ENCODE measurements at places on chromosomes 2 and 18.

GRCh38 chr2:2940702-2941101 is 436.9 kb downstream of the EIPR1 start:
- no peak for DNase-seq

DNA sequence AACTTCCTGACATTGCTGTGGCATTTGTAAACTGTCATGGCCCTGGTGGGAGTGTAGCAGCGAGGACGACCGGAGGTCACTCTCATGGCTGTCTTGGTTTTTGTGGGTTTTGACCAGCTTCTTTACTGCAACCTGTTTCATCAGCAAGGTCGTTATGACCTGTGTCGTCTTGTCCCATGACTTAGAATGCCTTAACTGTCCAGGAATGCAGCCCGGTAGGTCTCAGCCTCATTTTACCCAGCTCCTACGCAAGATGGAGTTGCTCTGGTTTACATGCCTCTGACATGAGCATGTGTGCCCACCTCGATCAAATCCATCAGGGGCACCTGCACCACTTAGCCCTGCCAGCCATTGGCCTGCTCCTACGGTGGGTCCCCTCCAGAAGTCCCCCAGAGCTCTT is 32.9 kb upstream of the SLC66A3 start:
- no peak for DNase-seq

- DNase-seq = no peak
Measured at GRCh38 chr2:54024576-54024975, 53.8 kb upstream of the PSME4 start.

- DNase-seq = no peak
Measured at GRCh38 chr2:18214936-18215335, 336.5 kb downstream of the KCNS3 start.

DNA sequence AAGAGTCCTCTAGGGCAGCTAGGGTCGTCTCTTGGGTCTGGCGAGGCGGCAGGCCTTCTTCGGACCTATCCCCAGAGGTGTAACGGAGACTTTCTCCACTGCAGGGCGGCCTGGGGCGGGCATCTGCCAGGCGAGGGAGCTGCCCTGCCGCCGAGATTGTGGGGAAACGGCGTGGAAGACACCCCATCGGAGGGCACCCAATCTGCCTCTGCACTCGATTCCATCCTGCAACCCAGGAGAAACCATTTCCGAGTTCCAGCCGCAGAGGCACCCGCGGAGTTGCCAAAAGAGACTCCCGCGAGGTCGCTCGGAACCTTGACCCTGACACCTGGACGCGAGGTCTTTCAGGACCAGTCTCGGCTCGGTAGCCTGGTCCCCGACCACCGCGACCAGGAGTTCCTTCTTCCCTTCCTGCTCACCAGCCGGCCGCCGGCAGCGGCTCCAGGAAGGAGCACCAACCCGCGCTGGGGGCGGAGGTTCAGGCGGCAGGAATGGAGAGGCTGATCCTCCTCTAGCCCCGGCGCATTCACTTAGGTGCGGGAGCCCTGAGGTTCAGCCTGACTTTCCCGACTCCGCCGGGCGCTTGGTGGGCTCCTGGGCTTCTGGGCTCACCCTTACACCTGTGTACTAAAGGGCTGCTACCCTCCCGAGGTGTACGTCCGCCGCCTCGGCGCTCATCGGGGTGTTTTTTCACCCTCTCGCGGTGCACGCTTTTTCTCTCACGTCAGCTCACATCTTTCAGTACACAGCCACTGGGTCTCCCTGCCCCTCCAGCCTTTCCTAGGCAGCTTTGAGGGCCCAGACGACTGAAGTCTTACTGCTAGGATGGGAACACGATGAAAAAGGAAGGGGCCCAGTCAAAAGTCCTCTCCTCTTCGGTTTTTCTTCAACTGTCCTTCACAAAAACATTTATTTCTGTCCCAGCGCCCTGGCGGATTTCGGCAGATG is 8.1 kb downstream of the SIX2 start:
- DNase-seq = no peak

DNA sequence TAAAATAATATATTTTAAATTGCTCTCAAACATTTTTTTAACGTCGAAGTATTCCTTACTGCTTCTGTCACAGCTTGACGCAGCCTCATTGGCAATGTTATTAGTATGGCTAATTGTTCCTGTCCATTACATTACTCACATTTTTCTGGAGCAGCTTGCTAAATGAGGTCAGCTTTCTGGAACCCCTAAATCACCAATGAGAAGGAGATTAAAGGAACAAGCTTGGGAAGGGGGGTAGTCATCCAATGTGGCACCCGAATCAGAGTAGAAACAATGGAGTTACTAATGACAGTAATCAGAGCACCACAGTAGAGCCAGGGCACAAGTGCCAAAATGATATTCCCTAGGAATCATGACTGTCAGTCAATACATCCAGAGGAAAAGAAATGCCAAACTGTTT is 5.1 kb downstream of the NEUROD1 start:
- no peak for DNase-seq

DNA sequence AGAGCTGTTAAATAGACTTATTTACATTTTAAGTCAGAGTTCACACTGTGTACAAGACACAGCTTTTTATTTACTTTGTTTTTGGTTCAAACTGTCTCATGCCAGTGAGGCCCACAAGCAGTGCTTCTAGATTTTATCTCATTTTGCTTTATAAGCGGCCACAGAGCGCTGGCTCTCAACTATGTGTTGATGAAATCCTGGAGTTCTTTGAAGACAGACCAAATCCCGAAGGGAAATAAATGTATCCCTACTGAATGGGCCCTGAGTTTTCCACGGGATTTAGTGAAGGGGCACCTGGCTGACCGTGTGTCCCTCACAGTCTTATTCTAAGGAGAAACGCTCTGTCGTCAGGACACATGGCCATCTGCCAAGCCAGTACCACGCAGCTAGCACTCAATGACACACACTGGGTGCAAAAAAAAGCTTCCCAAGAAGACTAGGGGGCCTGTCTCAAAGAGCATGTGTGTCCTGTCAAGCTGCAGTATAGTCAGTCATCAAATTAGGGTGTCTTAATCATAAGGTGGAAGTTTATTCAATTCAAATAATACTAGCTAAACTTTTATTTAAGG is 23.4 kb downstream of the LYPD1 start:
- DNase-seq = no peak

- DNase-seq = peak; percentile 55
Measured at GRCh38 chr2:111694700-111695101, 189.3 kb downstream of the ANAPC1 start.

- DNase-seq = peak; percentile 49
Measured at GRCh38 chr2:189144700-189145211, 34.8 kb downstream of the COL5A2 start.

DNA sequence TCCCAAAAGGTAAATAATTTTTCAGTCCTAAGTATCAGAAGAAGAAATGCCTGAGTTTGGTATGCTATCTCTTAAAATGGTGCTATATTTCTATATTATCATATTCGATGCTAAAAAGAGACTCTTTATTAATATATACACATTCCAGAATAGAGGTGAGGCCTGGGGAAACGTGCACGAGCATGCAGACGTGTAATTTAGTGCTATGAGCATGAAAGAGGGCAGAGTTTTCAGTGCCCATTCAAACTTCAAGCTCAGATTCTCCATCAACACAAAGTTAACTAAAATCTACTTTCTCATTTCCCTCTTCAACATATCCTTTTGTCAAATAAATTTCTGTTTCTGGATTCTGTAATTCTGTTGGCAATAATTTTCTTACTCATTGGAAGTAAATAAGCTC is 5.7 kb upstream of the COBLL1 start:
- no peak for DNase-seq

DNA sequence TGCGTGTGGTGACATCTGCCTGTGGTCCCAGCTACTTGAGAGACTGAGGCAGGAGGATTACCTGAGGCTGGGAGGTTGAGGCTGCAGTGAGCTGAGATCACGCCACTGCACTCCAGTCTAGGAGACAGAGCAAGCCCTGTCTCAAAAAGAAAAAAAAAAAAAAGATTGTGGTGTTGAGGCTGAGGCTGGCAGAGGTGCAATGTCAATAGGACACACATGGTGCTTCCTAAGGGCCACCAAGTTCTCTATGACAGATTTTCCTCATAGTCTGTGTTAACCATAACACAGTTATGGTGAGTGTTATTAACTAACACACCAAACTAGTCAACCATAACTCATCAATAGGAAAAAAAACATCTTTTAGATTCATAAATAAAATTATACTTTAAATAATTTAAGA is 494.4 kb downstream of the TMX3 start:
- no peak for DNase-seq

DNA sequence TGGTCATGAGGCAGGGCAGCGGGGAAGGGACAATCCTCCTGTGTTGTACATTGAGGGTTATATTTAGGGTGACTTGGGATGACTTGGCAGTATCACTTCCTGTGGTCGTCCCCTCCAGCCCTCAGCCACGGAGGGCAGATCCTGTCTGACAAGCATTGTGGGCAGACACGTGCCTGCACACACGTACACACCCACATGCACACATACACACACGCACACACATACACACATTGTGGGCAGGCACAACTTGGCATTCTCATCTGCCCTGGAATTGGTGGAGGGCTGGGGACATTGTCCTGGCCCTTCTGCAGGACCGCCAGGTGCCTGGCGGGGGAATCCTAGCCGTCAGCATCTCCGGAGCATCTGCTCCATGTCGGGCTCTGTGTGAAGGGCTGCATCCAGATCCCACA is 47.6 kb downstream of the ODC1 start:
- peak; percentile 54 for DNase-seq

- no peak for DNase-seq
Measured at GRCh38 chr2:105804266-105804665, 59.6 kb downstream of the NCK2 start.

- DNase-seq = no peak
Measured at GRCh38 chr18:49590608-49591007, 28.8 kb downstream of the LIPG start.

- peak; percentile 34 for DNase-seq
Measured at GRCh38 chr2:62785810-62786597, 80.5 kb downstream of the EHBP1 start.

- no peak for DNase-seq
Measured at GRCh38 chr18:22710673-22711191, 222.4 kb upstream of the RBBP8 start.

GRCh38 chr2:58449286-58450010 is 208.3 kb upstream of the FANCL start:
- DNase-seq = peak; percentile 44

- no peak for DNase-seq
Measured at GRCh38 chr2:204110338-204110741, 173.8 kb downstream of the ICOS start.

- DNase-seq = peak; percentile 75
Measured at GRCh38 chr2:160306985-160307384, 106.9 kb upstream of the ITGB6 start.

DNA sequence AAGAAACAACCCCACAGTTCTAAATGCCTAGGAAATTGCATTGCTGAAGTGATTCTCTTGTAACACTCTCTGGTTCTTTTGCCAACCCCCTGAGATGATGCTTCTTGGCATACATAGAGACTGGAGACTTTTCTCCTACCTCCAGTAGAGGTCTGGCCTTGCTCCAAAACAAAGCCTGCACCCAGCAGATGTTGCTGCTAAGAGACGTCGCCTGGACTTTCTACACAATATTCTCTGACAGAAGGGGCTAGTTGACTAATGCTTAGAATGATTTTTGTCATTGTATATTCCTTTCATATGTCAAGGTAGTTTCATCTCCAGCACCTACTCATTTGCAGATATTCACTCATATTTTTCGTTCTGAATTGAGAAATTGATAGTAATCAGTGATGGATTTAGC is 24.6 kb downstream of the SOWAHC start:
- DNase-seq = no peak

- DNase-seq = no peak
Measured at GRCh38 chr18:56458770-56459712, 179.4 kb downstream of the TXNL1 start.

- DNase-seq = peak; percentile 97
Measured at GRCh38 chr2:65377556-65378192, 54.7 kb downstream of the SPRED2 start.

GRCh38 chr18:62258093-62258492 is 67.0 kb upstream of the TNFRSF11A start:
- no peak for DNase-seq

DNA sequence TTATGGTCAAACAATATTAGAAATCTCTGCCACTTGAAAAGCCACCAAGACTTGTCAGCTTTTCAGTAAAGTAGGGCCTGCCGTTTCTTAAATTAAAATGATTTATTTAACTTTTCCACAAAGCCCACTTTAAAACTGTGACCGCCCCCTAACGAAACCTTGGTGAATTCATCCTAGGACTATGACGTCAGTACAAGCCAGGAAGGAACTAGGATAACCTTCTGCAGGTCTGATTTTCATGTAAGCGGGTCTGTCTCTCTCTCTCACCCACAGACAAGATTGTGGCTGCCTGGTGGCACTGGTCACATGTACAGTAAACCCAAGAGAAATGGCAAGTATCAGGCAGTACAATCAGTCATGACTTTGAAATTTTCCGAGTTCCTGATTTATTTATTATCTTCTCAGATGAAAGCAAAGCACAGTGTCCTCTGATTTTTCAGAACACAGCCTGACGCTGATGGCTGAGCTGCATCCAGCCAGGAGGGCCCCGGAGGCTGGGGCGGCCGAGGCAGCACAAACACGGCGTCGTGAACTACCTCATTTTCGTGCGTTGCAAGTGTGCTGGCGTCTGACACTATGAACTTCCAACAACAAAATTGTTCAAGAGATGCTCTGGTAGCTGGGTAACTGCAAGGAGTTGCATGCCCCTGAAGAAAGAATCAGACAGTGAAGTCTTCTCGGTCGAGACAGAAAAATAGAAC is 18.9 kb downstream of the SALL3 start:
- no peak for DNase-seq

DNA sequence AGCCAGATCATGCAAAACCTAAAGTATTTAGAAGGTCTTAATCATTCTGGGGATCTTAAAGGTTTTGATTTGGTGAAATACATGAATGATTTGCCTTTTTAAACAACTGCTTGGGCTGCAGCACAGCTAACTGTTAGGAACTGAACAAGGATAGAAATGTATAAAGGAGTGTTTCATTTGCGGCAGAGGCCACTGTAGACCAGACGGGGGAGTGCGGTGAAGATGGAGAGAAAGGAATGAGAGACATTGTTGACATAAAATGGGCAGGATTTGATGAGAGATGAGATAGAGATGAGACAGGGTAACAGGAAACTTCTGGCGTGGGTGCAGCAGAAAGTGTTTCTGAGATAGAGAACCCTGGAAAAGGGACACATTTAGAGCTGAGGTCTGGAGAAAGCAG is 308.1 kb downstream of the TMX3 start:
- DNase-seq = no peak

DNA sequence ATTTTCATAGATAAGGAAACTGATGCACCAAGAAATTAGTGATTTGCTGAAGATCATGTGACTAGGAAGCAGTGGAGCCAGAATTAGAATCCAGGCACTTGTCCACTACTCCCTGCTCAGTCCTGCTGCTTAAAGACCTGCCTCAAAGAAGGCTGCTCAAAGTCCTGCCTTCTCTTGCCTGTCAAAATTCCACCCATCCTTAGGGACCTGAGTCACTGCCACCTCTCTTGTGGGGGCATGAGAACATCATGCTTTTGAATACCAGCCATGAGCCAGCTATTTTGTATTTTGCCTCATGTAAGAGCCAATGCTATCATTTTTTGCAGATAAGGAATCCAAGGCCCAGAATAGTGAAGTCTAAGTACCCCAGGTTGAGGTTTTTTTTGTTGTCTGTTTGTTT is 47.1 kb downstream of the DDX1 start:
- peak; percentile 37 for DNase-seq

- peak; percentile 3 for DNase-seq
Measured at GRCh38 chr18:22871809-22872525, 61.2 kb upstream of the RBBP8 start.

Data from ELR (cell line).